ENCODE measurements at places on chromosomes 5 and 9.

GRCh38 chr5:180717989-180718388 lies 21.9 kb downstream of the OR2Y1 start:
- DNase-seq, result no peak

DNA sequence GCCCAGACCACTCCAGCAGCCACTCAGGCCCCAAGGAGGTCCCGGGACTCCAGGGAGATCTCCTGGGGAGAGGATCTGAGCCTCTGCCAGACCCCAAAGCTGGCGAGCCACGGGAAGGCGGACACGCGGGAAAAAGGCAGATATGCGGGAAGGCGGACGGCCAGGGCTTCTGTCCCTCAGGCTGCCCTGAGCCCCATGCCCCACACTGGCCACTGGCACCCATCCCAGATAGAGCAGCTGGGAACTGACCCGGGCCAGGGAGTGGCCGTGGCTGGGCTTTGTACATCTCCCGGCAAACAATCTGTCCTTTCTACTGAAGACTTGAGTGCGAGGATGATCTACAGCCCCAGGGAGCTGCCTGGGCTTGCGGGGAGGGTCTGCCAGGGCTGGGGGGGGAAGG lies 21.1 kb upstream of the NOTCH1 start:
- DNase-seq, result peak; percentile 77

GRCh38 chr9:124899845-124900244 lies 37.9 kb downstream of the ARPC5L start:
- no peak for DNase-seq

GRCh38 chr9:131645078-131645776 lies 94.6 kb downstream of the RAPGEF1 start:
- DNase-seq, result no peak

DNA sequence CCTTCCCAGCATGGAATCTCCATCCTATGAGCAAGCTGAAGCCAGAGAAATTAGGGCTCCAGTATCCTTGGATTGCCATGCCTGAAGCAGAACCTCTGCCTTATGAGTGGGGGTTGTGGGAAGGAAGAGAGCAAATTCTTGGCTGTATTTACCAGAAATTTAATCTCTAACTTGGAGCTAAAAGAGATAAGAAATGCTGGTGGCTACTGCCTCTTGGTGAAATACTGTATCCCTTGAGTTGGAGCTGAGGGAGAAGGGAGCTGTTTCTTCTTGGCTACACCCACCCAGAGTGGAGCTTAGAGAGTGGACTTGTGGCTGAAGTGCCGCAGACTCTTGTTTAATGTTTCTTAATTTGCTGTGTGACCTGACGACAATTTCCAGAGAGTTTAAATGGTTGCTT lies 447.3 kb downstream of the ARHGEF28 start:
- DNase-seq, result no peak

DNA sequence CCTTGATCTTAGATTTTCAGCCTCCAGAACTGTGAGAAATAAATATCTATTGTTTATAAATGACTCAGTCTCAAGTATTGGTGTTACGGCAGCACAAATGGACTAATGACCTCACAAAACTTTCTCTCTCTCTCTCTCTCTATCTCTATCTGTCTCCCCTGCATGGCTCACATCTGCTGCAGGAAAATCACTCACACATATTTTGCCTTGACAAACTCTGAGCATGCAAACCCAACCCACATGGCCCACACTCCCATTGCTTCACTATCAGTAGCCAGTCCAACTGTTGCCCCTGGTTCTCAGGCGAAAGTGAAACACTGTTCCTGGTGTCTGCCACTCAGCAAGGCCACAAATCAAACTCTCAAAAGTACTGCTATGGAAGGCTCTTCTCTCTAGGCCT lies 66.4 kb upstream of the PIK3R1 start:
- no peak for DNase-seq

DNA sequence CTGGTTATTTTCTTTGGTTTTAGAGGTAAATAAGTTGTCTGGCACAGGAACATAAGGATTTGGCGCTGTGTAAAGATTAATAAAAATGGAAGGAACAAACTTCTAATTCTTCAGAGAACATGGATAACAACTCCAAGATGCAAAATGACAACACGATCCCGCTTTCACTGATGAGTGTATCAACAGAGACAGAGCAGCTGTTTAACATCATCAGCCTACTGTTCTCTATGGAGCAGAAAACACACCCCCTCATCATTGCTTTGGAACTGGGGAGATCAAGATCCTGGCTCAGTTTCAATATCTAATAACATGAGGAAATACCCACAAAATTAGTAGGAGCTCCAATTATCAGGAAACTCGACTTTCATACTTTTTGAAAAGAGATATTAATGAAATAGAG lies 8.3 kb upstream of the GAS1 start:
- DNase-seq, result no peak

- no peak for DNase-seq
These were observed 917.5 kb downstream of the TAF11L14 start for GRCh38 chr5:18551716-18552115.

DNA sequence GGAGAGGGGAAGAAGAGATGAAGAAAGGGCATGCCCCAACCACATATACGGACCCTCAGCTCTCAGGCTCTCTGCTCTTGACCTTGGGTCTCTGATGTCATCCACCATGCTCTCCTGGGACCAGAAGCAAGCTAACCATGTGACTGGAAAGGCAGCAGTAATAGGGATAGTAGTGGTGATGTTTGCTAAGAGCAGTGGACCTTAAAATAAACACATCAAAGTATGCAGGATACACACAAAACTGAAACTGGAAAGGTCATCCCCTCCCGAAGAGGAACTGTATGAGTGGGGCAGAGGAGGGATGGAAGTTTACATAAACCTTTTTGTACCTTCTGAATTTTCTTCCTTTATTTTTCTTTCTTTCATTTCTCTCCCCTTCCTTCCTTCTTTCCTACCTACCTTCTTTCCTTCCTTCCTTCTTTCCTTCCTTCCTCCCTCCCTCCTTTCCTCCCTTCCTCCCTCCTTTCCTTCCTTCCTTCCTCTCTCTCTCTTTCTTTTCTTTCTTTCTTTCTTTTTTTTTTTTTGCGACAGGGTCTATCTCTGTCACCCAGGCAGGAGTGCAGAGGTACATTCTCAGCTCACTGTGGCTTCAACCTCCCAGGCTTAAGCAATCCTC lies 8.1 kb upstream of the PTPN3 start:
- no peak for DNase-seq

DNA sequence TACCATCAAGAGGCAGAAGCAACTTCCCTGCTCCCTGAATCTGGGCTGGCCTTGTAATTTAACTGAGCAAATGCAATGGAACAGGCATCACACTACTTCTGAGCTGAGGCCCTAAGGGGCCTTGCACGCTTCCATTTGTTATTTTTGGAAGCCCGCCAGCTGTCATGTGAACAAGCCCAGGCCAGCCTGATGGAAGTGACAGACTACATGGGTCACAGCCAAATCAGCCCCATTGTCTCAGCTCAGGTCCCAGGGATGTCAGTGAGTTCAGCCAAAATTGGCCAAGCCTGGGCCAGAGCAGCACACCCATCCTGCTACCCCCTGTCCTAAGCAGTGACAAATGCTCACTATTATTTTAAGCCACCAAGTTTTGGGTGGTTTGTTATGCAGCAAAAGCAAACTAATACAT lies 72.8 kb downstream of the PRRT1B start:
- DNase-seq, result peak; percentile 60

- DNase-seq, result no peak
These were observed 39.4 kb upstream of the ERCC6L2 start for GRCh38 chr9:95836072-95836471.

DNA sequence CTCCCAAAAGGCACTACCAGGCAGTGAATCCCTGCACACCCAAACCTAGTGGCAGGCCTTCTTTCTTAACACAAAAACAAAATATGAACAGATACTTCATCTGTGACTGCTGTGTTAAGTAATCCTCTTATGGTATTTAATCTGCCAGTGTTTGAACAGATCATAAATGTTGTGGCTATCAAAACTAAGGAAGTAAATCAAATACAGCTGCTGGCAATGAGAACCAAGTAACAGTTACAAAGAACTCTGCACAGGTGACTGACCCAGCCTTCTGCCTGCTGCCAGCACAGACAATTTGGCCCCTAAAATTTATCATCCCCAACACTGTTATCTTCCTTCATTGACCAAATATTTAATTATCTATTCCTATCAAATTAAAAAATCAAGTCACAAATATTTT lies 78.0 kb downstream of the GNAQ start:
- no peak for DNase-seq

DNA sequence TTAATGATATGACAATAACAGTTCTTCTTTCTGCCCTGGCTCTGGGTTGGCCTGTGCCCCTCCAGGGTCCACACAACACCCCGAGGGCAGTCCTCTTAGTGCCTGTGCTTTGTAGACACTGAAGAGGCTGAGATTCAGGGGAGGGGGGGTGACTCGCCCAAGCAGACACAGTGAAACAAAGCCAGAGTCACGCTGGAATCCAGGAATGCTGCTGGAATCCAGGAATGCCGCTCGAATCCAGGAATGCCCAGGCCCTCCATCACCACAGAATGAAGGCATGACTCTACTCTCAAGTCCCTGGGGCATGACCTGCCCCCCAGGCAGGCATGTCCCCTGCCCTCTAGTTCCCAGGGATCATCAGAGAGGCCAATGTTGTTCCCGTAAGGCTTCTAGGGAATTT lies 73.1 kb downstream of the LRSAM1 start:
- no peak for DNase-seq

GRCh38 chr9:81885602-81886001 lies 42.6 kb upstream of the SPATA31D4 start:
- peak; percentile 45 for DNase-seq

DNA sequence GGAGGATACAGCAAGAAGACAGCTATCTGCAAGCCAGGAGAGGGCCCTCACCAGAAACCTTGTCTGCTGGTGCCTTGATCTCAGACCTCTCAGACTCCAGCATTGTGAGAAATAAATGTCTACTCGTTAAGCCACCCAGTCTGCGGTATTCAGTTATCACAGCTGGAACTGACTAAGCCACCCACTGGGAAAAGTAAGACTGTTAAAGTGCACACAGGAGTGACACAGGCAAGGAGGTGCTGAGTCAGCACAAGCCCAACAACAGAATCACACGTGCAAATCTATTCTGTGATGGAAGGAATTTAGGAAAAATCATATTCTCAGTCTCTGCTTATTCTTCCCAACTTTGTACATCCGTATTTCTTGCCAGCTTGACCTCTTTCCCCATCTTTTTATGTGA lies 200.0 kb downstream of the NR2F1-AS1 start:
- DNase-seq, result no peak

Data from femur (tissue), 1 donor.